ENCODE measurements at places on chromosomes 2 and 18. TPM values are rescaled to one million over a fixed set of nuclear protein-coding genes. Genes with fewer than 3 reads are reported as not detected.
A peak's percentile ranks its signal among the peaks of the same experiment; 100 is the strongest.

Gene AQP12B
- total RNA-seq, result not detected

Gene MYL12A
- 338 TPM for total RNA-seq

Gene ALK
- 1.1 TPM for total RNA-seq

Gene UGT1A8
- not detected for total RNA-seq

Gene EGR4
- not detected for total RNA-seq

Gene ALPG
- total RNA-seq, result not detected

Gene OTOF
- not detected for total RNA-seq

Gene MBD2
- 31.8 TPM for total RNA-seq

Gene VIL1
- total RNA-seq, result not detected

Gene GATA6
- 9.6 TPM for total RNA-seq

Gene MTCL1
- 60.3 TPM for total RNA-seq

Gene CCL20
- total RNA-seq, result not detected

Gene TRMT61B
- 14.2 TPM for total RNA-seq

Gene SLC1A4
- total RNA-seq, result 13.8 TPM

Gene HOXD8
- total RNA-seq, result 4.3 TPM

DNA sequence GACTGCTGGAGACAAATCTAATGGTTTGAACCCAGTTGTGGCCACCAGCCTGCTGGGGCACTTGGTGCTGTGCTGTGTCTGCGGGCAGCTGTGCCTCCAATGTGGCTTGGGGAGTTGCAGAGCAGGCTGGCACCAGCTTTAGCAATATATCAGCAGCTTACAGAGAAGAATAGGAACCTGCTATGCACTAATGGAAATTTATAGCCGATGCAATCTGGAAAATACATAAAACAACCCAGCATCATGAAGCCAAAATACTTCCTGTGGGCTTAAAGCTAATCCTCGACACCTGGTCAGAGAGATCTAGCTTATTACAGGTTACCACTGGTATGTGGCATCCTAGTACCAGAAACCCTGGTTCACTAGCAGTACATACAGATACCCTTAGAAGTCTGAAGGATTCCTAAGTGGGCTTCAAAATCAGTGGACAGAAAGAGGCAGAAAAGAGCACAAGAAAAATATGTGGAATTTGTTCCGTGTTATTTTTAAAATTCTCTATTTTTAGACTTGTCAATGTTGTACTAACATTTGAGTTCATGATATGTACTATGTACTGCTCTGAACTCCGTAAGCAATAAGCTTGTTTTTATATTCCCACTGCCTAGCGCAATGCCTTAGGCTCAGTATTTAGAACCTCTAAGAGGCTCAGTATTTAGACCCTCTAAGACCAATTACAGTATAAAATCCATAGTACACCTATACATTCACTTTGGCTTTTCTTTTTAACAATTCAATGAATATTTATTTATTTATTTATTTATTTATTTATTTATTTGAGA, 194.7 kb downstream of the UXS1 start:
- ATAC-seq, result no peak

DNA sequence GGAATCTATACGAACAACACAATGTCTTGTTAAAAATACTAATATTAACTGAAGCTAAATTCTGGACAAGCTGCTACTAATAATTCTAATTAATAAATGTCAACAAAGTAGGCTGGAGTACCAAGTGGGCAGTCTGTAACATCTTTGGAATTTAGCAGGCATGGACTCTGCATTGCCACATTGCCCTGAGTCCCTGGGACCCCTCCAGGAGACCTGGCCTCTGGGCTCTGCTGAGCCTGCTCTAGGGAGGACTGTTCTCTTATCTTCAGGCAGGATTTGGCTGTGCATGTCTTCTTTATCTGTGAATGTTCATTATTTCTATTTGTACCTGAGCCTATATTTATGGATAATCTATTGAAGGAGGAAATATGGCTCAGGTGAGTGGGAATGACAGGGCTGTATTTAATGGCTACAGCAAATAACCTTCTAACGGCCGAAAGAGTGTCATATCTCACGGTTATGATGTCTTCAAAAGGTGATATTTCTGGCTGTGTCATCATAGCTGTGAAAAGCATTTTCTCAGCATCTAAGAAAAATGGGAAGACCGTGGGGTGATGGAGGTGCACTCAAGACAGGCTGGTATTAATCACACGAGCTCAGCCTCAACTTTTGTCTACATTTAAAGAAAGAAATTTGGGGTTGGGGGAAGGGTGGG, 28.6 kb upstream of the SETBP1 start:
- no peak for ATAC-seq

DNA sequence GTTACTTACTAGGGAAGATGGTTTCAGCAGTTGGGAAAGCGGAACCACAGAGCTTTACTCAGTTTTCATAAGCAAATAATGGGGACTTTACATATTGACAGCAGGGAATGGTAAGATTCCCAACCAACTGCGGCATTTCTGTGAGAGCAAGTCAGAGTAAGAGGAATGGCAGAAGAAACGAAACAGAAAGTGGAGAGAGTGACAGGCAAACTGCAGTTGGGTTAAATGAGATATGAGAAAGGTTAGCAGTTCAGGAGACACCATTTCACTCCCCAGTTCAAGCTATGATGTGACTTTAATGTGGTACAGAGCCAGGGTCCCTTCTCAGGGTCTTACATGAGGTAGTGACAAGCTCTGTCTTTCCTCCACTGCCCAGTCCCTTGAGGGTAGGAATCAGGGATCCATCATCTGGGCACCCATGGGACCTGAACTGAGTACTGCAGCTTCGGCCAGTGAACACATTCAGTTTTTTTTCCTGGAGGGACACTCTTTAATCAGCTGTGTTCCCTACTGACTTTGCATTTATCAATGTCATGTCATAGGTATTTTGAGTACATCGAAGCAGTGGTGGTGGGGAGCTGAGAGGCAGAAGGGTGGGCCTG, 33.0 kb upstream of the GREB1 start:
- ATAC-seq, result no peak

DNA sequence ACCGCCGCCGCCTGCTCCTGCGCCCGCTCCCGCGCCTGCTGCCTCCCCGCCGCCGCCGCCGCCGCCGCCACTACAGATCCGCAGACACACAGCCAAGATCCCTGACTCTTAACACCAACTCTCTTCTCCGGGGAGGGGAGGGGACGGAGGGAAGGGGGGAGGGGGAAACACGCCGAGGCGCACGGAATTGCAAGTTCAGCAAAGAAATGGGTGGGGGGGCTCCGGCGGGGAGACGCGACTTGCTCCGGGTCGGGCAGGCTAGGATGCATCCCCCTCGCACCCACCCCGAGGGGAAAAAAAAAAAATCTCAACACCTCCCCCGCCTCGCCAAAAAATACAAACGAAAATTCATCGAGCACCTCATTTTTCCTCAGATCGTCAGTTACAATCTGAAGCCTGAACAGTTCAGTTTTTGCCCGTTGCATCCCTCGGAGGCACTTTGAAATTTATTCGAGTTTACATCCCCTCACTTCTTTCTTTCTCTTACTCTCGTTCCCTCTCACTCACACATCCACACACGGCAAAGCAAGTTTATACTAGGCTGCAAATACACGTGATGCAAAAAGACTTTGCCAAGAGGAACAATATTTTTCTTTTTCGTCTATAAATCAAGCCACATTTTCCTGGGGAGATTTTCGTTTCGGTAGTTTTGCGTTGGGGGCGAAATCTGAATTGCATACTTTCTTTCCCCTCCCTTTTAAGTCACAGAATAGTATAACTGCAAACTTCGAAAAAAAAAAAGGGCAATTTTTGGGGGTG, at the start of gene TCF4:
TCF4 (minus strand) TSS at position 82 of the 759 bp plus-strand sequence. CDS start 1,076 bp downstream, outside the sequence.
- ATAC-seq, result peak; percentile 32

DNA sequence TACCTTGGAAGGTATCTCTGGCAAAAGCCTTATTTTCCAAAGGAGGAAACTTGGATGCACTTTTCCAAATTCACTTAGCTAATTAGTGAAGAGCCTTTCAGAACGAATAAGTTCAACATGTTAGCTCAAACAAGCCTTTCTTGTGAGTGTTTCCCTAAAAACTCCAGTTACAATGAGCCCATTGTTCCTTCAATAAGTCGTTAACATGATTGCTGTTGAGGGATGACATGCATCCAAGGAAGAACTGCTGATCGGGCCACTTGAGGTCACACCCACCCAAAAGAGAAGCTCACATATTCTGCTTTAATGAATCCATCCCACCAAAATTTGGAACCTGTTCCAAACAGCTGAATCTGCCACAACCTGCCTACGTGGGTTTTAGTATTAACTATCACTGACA, 48.1 kb upstream of the SLC35G4 start:
- ATAC-seq, result no peak

DNA sequence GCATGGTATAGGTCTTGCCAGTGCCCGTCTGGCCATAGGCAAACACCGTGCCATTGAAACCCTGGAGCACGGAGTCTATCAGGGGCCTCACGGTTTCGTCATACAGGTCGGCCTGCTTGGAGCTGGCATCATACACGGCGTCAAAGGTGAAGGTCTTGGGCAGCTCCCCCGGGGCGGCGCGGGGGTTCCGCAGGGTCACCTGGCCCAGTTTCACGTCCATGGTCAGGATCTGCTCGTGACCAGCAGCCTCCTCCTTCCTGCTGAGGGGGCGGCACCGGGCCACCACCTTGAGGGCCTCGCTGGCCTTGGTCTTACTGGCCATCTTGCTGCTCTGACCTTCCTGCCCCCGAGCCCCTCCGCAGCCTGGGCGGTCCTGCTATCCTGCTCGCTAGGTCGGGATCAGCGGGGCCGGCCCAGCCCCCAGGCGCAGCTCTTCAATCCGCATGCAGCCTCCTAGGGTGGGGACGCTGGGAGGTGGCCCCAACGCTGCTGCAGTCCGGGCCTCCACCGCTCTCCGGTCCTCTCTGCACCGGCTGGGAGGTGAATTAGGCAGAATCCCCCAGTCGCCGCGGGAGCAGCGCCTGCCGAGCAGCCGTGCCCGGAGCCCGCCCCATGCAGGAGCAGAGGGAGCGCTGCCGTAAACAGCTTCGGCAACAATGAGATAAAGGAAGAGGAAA, 563 bp downstream of the KIF3C start:
- ATAC-seq, result peak; percentile 32

- ATAC-seq, result no peak
These were observed 323.4 kb upstream of the EPHA4 start for GRCh38 chr2:221895366-221896121.

DNA sequence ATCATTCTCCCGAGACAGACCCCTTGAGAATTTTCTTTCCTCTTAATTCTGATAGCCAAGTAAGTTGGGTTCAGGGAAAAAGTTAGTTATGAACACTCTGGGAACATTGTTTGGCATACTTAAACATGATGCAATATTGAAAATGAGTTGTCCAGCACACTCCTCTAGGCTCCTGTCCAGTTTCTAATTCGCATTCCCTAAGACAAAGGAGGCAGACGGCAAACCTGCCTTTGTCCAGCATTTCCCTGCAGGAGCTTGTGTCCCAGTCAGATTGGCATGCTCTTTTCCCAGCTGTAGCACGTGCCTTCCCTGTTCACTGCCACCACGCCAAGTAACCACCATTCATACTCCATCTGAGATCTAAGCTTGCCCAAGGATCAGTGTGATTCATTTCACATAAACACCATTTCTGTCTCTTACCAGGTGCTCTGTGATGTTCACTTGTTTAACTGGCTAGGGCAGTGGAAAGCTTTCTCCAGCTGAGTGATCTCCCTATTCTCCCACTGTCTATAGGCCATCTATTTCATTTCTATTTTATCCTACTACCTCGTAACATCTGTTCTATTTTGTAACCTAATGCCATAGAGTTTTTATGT, 150.0 kb upstream of the EPB41L3 start:
- ATAC-seq, result peak; percentile 81

- ATAC-seq, result no peak
These were observed 3.6 kb downstream of the KIDINS220 start for GRCh38 chr2:8833853-8834252.

- no peak for ATAC-seq
These were observed 127.3 kb upstream of the NYAP2 start for GRCh38 chr2:225272173-225272572.

GRCh38 chr18:48583573-48583972, 44.7 kb downstream of the CTIF start:
- no peak for ATAC-seq

DNA sequence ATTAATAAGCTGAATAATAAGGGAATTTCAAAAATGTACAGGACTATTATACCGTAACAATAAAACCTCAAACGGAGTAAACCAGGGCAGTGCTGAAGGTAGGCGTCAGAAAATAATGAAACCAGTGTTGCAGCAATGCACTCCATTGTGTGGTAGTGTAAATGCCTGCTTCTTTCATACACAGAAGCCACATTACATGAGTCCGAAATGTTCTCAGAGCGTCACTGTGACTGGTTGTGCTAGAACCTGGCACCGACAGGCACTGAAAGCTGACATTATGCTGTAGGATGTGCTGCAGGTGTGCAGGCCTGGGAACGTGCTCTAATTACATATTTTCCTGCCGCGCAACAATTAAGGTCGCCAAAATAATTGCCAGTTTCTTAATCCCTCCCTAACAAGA, 53.3 kb downstream of the ZEB2 start:
- no peak for ATAC-seq

- no peak for ATAC-seq
These were observed 2.7 kb downstream of the STK16 start for GRCh38 chr2:219247678-219248642.

GRCh38 chr2:152820048-152820447, 101.6 kb downstream of the ARL6IP6 start:
- ATAC-seq, result no peak

- no peak for ATAC-seq
These were observed 215.3 kb upstream of the CDH19 start for GRCh38 chr18:66819235-66819634.

- ATAC-seq, result no peak
These were observed 102.5 kb downstream of the BARD1 start for GRCh38 chr2:214706986-214707385.

- no peak for ATAC-seq
These were observed 3.4 kb upstream of the NARS1 start for GRCh38 chr18:57624988-57625387.

DNA sequence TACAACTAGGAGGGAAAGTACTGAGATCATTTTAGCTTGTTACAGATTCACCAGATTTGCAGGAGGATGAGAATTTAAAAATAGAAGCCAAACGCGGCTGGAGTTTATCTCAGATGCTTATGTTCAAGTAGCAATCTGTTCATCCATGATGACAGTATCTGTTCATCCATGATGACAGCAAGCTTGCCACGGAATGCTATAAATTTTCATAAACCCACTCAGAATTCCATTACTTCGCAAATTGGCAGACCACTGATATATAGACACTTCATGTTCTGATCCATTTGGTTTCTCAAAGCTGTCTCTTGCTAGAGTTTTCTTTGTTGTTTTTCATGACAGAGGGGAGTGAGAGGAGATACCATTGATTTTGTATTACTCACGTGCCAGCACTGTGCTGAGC, 84.2 kb downstream of the GAREM1 start:
- ATAC-seq, result no peak

DNA sequence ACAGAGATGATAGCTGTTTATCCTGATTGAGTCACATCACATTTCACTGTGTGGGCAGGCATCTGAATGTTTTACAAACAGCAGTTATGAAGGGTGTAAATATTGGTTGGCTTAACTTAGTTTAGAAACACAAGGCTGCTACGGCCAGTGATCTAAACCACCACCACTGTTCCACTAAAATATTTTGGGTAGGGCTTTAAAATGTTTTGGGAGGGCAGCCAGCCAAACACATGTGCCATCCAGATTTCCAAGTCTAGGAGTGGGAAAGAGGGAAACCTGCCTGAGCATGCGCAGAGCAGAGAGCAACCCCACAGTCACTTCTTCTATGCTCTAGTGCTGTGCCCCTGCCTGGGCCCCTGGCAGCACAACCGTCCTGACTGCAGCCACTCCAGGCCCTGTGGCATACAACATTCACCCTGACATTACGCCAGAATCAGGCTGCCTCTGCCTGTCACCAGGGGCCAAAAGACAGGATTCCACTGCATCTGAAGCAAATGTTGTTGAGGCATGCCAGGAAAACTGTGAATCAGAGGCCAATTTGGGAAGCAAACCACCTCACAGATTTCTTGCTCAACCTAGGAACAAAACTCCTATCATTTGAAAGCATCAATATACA, 74.8 kb upstream of the COL5A2 start:
- ATAC-seq, result peak; percentile 82

Data from gastroesophageal sphincter (tissue), 4 donors.